ENCODE measurements at places on chromosomes 12 and 14.
A peak's percentile ranks its signal among the peaks of the same experiment; 100 is the strongest.

DNA sequence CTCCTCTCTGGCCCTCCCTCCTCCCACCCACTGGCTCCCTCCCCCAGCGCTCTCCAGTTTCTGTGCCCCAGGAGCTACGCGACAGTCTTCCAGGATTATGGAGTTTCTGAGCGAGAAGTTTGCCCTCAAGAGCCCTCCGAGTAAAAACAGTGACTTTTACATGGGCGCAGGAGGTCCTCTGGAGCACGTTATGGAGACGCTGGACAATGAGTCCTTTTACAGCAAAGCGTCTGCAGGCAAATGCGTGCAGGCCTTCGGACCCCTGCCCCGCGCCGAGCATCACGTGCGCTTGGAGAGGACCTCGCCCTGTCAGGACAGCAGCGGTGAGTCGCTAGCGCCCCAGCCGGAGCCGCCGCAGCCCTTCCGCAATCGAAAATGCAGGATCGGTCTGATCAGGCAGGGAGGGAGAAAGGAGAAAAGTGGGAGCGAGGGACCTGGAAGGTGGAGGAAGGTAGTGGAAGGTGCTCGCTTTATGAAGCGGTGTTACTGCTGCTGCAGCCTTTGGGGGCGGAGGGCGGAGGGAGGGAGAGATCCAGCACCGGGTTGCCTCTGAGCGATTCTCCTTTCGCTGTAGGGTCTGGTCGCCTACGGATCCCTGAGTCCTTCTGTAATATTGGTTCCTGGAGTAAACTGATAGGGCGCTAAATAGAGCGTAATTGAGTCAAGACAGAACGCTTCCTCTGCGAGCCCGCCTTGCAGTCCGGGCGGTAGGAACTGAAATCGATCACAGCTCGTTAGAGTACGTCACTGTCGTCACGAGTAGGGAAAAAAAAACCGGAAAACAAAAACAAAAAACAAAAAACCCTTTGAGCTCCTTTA is at the start of gene ALX1:
Gene ALX1 (plus strand): TSS at position 56 of the 819 bp plus-strand sequence. CDS start 42 bp downstream, at position 98.
- DNase-seq: no peak

- DNase-seq: no peak
Observed at GRCh38 chr12:67068204-67068731, 200.9 kb upstream of the CAND1 start.

GRCh38 chr12:14954269-14954668 is 7.1 kb downstream of the ARHGDIB start:
- DNase-seq: no peak

GRCh38 chr12:19886639-19887064 is 447.4 kb downstream of the AEBP2 start:
- no peak for DNase-seq

- DNase-seq: peak; percentile 50
Observed at GRCh38 chr12:130868412-130868811, 3.5 kb upstream of the RAN start.

DNA sequence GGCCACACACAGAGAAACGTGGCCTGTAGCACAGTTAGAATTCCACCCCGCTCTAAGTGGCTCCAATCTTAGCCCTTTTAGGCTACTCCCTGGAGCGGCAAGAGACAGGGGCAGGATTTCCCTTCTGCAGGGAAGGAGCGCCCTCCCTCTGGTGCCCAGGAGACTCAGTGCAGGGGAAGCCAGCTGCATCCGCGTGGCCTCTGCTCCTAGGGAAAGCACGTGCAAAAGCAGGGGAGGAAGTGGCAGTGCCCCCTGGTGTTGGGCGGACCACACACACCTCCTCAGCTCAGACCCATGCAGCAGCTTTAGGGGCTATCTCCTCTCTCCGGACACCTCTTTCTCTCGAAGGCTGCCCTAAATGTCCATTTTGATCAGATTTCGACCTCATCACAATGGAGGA is 50.0 kb downstream of the SPRING1 start:
- no peak for DNase-seq

DNA sequence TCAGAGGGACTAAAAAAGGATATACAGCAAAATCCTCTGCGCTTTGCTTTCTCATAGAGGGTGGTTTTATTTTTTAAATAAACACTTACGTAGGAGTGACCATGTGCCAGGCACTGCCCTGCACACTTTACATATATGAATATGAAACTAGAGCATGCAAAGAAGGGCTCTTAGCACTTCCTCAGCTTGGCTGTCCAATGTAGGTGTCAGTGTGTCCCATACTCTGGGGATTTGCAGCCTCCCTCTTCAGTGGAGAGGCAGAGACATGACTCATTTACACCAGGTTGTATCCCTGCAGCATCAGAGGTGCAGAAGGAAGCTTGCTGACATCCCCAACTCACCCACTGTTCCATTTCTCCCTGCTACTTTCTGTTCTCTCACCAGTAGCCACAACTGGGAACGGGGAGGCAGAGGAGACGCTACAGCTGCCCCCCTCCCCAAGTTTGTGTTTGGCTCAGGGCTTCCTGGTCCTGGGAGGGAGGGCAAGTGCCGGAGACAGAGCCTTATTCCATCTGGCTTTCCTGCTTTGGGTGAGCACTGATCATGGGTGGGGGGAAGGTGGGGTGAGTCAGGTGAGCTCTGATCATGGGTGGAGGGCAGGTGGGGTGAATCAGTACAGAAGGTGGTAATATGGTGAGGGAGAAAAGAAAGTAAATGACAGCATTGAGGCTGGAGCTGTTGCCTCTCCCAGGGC is 4.9 kb upstream of the KRT5 start:
- no peak for DNase-seq

- no peak for DNase-seq
Observed at GRCh38 chr14:38039496-38039895, 168.2 kb upstream of the SSTR1 start.
